Stimulated activated memory B cell treated with anti-CD40 and anti-IgM and Interleukin-4, amounts not matched to agents 10 μg/mL and 1 μg/mL and 100 μg/mL, for 72 hours (primary cell): ENCODE measurements at places on chromosomes 1 and 21.

DNA sequence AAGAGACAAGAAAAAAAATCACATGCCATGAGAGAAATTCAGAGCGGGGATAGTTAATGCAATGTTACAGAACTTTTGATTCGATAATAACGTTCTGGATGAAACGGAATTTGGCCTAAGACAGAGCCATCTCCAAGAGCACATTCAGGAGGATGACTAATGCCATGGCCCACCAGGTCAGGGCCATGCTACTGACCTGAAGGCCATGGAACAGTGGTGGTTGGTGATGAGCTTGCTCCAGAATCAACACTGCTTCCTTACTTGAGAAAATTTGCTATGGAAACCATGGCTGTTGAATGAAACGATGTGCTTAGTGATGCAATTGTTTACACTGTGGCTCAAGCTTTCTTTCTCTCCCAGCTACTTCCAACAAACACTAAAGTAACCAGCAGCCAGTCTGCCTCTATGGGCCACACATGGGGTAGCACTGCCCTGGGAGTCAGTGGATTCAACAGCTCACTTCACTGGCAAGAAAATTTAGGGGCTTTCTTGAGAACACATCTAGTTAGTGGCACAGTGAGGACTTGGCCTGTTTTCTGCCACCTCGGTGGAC, 299.1 kb downstream of the PCP4 start:
- no peak for ATAC-seq

DNA sequence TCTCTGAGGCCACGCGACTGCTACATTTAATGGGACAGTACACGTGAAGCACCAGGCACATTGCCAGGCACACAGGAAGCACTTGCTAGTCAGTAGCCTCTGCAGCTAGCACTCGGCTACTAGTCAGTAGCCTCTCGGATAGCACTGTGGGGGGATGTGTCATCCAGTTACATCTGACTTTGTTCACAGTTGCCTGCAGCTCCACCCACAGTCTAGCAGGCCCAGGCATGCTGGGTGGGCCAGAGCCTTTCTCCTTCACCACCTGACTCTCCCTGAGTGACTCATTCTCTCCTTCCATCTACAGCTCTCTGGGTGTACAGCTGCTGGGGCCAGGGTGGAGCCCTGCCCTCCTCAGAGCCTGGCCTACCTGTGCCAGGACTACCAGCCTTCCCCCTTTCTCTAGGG, 51.5 kb downstream of the PTPRF start:
- peak; percentile 55 for ATAC-seq

DNA sequence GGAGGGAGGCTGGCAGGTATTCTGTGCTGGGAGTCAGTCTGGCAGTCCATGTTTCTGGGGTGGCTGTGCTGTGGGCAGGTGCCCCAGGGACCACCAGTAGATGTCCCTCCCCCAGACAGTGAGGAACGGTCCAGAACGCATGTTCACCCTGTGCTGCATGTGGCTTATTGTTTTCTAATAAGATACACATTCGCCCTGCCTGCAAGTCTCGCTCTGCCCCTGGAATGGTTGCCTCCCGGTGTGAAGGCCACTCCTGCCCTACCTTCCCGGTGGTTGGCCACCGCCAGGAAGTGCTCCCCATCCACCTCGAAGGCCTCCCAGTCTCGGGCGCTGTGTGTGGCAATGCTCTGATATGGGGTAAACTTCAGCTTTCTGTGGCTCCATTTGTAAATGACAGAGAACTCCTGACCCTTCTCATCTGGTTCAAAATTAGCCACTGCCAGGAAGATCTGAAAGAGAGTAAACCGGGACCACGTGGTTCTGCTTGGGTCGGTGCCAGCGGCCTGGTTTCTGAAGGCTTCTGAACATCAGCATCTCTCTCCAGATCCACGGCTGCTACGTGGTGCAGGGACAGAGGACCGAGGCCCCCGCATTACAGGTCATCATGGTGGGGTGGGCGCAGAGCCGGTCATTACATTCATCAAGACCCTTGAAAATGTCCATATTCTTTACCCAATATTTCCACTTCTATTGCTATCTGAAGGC, 14.5 kb downstream of the KRTAP10-1 start:
- ATAC-seq, result no peak

GRCh38 chr21:33403128-33403785, at the start of gene IFNGR2:
Gene IFNGR2, plus strand, starts transcription at chr21:33403413. Its CDS starts 131 bp downstream, at chr21:33403544.
- peak; percentile 77 for ATAC-seq

DNA sequence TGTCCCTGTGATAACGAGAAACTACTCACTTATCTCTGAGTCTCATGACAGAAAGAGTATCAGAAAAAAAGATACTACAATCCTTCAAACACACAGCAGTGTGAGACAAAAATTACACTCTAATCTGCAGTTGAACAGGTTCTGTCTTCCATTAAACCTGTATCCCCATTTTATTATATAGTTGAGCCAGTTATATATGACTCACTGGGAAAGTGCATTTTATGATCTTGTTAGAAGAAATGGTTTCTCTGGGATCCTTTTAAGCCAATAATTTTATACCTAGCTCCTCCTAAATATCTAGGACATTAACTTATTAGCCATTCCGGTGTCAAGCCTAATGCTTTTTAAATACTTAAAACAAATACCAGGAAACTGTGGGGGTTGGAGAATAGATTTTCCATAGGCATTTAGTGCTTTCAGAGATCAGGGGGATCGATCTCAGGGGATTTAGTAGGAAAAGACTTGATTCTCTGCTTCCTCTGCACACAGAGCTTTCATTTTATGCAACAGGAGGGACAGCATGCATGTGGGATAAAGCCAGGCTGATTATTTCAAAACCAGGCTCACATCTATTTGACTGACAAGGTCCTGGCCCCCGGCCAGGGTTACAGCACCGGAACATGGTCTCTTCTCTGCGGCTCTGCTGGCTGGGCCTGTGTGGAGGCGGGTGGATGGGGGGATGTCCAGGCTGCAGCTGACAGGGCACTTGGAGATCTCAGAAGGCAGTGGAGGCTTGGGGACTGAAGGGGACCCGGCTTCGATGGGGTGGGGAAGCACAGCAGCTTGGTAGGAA, 310.6 kb downstream of the DISC1 start:
- ATAC-seq, result no peak

GRCh38 chr21:34205811-34206571, 132.6 kb downstream of the MRPS6 start:
- ATAC-seq, result peak; percentile 51

DNA sequence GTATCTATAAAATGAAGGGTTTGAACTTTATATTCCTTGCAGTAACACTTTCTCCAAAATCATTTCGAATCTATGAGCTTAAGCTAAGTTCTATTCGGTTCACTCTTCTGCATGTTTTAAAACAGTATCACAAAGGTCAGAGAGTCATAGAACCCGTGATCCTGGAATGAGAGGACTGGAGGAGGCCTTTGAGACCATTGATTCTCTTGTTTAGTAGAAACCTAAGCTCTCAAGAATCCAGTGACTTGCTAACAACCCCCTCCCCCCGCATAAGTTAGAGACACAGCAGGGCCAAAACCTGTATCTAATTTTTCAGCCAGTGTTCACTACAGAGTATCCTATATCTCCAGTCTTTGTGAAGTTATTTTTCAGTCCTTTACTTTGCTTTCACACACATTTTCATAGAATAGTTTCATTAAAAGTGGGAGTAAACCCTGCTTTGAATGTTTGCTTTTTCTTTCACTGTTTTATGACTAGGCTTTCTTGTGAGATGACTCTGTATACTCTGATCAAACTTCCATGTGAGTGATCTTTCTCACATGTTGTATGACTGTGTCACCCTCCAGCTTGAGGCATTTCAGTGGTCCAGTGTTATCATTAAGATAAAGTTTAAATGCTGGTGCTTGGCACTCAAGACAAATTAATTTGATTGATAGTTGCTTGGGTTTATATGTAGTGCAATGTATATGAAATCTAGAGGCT, 275.4 kb upstream of the SGIP1 start:
- peak; percentile 64 for ATAC-seq

GRCh38 chr1:247487057-247487456, 29.2 kb upstream of the OR2B11 start:
- ATAC-seq, result peak; percentile 61

GRCh38 chr1:145837656-145838055, 7.8 kb upstream of the NUDT17 start:
- no peak for ATAC-seq

DNA sequence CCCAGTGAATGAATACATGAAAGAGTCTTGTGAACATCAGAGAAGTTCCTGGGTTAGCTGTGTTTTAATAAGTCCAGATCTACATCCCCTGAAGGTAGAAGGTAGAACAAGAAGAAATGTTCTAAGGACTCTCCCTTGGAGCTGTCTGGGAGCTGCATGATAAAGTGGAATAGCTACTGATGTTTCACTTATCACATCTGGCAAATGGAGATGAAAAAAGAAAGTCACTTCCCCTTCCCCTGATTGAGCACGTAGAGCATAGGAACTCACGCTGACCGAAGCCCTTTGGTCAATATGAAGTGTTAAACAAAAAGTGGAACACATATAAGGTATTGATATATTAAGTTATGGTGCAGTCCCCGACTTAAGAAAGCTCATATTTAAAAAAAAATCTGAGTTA, 53.2 kb upstream of the PARP1 start:
- no peak for ATAC-seq

DNA sequence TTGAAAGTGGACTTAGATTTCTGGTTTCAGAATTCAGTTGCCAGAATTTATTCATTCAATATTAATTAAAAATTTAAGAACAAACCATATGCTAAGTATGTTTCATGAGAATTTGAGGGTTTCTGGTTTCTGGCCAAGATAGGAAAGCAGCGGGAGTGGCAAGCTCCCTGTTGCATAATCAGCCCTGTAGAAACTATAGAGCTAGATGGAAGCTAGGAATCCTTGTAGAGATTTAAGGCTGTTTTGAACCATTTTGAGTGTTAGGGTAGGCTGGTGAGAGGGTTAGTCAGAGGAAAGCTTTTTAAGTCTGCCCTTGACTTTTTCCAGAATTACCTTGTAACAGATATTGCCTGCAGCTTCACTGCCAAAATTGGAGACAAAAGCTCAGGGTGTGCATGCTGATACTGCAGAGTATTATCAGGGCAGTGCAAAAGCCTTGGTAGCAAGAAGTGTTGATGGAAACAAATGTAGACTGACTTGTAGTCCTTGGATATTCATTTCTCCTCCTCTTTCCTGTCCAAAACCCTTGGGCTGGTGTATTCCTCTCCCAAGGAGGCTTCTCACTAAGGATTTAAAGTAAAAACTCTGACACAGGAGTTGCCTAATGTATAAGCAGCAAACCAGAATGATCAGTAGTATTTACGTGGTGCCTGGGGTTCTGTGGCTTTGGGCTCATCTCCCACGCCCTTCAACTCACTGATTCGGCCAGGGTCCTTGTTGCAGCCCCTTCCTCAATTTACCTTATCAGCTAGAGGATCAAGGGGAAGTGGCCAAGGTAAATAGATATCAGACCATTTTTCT, 12.6 kb upstream of the GIPC2 start:
- no peak for ATAC-seq

DNA sequence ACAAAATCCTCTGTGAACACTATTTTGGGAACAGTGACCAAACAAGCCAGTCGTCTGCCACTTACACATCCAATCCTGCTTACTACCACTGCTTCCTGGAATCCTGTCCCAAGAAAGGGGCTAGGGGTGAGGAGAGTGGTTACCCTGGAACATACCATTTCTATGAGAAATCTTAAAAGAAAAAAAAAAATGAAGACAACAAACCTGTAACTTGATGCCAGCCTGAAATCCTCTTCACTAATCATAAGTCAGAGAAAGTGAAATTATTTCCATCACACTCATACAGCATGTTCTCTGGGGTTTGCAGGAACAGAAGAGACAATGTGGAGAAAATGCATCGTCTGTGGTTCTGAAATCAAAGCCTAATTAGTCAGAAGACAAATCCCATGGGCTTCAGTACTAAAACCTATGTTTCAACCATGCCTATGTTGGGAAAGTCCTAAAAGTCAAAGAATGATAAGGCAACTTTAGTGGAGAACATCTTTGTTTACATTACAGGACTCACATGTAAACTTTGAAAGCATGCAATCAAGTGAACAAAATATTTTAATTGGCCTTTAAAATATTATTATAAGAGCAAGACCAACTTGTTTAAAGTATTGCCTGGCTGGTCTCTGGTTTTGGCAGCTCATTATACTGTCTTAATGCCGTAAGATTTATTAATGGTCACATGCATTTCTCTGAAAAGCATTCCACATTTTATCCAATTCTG, 220.7 kb downstream of the LTN1 start:
- no peak for ATAC-seq

GRCh38 chr1:44860891-44861425, 17.9 kb upstream of the PTCH2 start:
- ATAC-seq, result no peak

DNA sequence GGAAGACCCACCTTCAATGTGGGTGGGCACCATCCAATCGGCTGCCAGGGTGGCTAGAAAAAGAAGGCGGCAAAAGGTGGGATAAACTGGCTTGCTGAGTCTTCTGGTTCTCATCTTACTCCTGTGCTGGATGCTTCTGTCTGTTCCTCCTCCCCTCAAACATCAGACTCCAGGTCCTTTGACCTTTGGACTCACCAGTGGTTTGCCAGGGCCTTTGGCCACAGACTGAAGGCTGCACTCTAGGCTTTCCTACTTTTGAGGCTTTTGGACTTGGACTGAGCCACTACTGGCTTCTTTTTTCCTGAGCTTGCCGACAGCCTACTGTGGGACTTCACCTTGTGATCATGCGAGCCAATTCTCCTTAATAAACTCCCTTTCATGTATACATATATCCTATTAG, 55.9 kb downstream of the VCAM1 start:
- no peak for ATAC-seq

GRCh38 chr1:160066829-160067745, 2.9 kb downstream of the KCNJ10 start:
- ATAC-seq, result no peak

- no peak for ATAC-seq
Measured at GRCh38 chr1:193457676-193458075, 271.3 kb upstream of the B3GALT2 start.

DNA sequence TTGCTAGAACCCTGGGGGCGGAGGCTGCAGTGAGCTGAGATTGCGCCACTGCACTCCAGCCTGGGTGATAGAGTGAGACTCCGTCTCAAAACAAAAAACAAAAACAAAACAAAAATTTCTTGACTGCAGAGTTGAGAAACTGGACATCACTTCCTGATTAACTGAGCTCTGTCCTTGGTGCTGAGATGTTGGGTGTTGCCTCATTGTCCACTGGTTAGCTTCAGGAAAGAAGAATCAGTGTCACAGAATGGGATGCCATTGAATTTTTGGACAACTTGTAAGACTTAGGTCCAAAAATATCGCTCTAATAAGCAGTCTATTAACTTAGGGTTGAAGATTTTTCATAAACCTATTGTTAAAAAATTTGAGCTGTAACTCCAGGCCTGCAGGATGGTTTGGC, 23.8 kb upstream of the KCNA10 start:
- ATAC-seq, result no peak

- no peak for ATAC-seq
Measured at GRCh38 chr1:100583827-100584226, 45.9 kb downstream of the GPR88 start.

DNA sequence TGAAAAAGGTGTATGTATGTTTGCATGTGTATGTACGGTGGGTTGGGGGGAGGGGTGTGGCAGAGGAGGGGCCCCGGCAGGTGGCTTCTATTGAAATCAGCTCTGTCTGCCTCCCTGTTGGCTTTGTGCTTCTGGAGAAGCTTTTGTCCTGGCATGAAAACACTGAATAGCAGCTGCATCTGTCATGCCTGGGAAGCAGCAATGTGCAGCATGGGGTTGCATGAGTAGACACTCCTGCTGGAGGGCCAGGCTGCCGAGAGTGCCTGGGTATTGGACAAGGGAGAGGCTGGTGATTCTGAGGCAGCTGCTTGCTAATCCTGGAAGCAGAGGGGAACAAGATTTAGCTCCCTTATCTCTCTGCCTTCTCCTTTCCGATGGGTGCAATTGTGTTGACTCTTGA, 20.5 kb downstream of the MAPKAPK2 start:
- ATAC-seq, result no peak
